Upper lobe of left lung (tissue), 6 donors: ENCODE measurements at places on chromosomes 11 and 22. TPM values are rescaled to one million over a fixed set of nuclear protein-coding genes. Genes with fewer than 3 reads are reported as not detected.

PKP3 gene
- total RNA-seq, result 66.3 TPM

CHORDC1 gene
- 12.8 TPM for total RNA-seq

FGF4 gene
- not detected for total RNA-seq

FAT3 gene
- 2.7 TPM for total RNA-seq

OR5D16 gene
- total RNA-seq, result not detected

OR5P2 gene
- total RNA-seq, result 3.2 TPM

OR10G6 gene
- total RNA-seq, result not detected

CSF2RB gene
- 43.0 TPM for total RNA-seq

FJX1 gene
- total RNA-seq, result 5.5 TPM

CCDC73 gene
- total RNA-seq, result not detected

OR8G5 gene
- total RNA-seq, result not detected

OR2AG1 gene
- total RNA-seq, result not detected

CHRNA10 gene
- 0.89 TPM for total RNA-seq

DCDC1 gene
- 0.11 TPM for total RNA-seq

OR6T1 gene
- total RNA-seq, result not detected

OR10D3 gene
- not detected for total RNA-seq

MMP13 gene
- 0.54 TPM for total RNA-seq

ZNF214 gene
- total RNA-seq, result 9.0 TPM

GNAZ gene
- total RNA-seq, result 2.7 TPM

HEPHL1 gene
- total RNA-seq, result not detected

PLAAT2 gene
- 6.3 TPM for total RNA-seq

FOLH1 gene
- 0.39 TPM for total RNA-seq

OR52E2 gene
- total RNA-seq, result not detected
